ENCODE measurements at places on chromosomes 4 and X.

- no peak for DNase-seq
Observed at GRCh38 chrX:110004731-110005369, 1.9 kb downstream of the TMEM164 start.

GRCh38 chr4:52172166-52172565 is 121.1 kb downstream of the SPATA18 start:
- no peak for DNase-seq

- DNase-seq: no peak
Observed at GRCh38 chr4:165740911-165741310, 132.1 kb upstream of the TLL1 start.

GRCh38 chr4:21652508-21653231 is 295.9 kb downstream of the KCNIP4 start:
- DNase-seq: no peak

DNA sequence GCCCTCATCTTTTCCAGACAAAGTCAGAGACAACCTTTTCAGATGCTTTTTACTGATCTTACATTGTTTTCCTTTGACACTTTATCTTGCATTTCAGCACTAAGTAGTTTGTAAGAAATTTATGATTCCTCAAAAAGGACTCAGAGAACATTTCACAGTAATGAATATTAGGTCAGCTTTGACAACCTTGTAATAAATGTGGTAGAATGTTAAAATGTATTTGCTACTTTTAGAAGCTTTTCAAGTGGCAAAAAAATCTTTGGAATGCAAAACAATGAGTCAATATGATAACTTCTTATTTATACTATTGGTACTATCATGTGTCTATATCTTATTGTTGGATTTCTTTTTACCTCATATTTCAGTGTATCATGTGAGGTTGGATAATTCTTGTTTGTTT is 146.2 kb upstream of the FAT4 start:
- DNase-seq: no peak

DNA sequence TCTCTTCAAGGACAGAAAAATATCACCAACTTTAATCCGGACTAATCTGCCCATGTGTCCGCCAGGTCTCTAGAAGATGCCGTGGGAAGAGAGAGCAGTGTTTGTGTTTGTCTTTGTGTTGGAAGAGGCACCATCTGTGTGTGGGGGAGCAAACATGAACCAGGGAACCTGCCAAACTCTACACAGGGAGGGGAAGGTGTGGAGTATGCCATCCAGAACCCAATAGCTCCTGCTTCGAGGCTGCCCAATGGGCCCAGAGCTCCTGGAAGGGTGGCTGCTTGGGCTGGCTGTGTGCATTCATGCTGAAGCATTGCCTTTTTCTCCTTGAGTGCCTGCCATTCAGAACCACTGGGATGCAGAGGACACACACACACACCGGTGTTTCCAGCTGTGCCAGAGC is 536.2 kb downstream of the MID1IP1 start:
- no peak for DNase-seq

GRCh38 chr4:142155347-142155746 is 519.0 kb downstream of the IL15 start:
- DNase-seq: no peak

GRCh38 chrX:155819966-155820491 is 61.1 kb upstream of the VAMP7 start:
- DNase-seq: peak; percentile 56

DNA sequence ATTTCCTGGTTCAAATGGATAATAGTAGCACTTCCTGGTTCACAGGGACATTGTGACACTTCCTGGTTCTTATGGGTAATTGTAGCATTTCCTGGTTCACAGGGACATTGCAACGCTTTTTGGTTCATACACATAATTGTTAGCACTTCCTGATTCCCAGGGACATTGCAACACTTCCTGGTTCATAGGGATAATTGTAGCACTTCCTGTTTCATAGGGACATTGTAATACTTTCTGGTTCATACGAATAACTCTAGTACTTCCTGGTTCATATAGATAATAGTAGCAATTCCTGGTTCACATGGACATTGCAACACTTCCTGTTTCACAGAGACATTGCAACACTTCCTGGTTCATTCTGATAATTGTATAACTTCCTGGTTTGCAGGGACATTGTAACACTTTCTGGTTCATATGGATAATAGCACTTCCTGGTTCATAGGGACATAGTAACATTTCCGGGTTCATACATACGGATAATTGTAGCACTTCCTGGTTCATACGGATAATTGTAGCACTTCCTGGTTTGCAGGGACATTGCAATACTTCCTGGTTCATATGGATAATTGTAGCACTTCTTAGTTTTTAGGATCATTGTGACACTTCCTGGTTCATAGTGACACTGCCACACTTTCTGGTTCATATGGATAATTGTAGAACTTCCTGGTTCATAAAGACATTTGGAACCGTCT is 61.6 kb upstream of the CD99 start:
- no peak for DNase-seq

DNA sequence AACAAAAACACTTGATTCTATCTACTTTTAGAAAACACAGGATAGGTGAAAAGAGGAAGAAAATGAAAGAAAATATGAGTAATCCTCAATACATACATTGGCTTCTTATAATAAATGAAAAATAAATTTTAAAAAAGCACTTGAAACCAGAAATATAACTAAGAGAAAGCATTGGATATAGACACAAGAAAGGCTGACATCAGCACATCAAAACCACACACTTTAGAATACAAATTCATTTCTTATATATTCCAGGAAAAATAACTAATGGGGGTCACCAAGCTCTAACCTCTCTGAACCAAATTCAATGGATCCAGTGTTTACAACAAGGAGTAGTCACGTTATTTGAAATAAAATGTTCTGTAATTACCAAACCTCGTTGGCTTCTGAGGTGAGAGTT is 133.5 kb downstream of the REELD1 start:
- DNase-seq: no peak

GRCh38 chr4:75254745-75255144 is 259.5 kb downstream of the RCHY1 start:
- no peak for DNase-seq

- no peak for DNase-seq
Observed at GRCh38 chrX:109347632-109348031, 134.3 kb downstream of the GUCY2F start.

GRCh38 chr4:43276321-43276720 is 383.8 kb downstream of the GRXCR1 start:
- DNase-seq: no peak

All from H1 (cell line).